Neuronal stem cell (in vitro differentiated cells): ENCODE measurements at places on chromosomes 16 and 17.
A peak's percentile ranks its signal among the peaks of the same experiment; 100 is the strongest.

DNA sequence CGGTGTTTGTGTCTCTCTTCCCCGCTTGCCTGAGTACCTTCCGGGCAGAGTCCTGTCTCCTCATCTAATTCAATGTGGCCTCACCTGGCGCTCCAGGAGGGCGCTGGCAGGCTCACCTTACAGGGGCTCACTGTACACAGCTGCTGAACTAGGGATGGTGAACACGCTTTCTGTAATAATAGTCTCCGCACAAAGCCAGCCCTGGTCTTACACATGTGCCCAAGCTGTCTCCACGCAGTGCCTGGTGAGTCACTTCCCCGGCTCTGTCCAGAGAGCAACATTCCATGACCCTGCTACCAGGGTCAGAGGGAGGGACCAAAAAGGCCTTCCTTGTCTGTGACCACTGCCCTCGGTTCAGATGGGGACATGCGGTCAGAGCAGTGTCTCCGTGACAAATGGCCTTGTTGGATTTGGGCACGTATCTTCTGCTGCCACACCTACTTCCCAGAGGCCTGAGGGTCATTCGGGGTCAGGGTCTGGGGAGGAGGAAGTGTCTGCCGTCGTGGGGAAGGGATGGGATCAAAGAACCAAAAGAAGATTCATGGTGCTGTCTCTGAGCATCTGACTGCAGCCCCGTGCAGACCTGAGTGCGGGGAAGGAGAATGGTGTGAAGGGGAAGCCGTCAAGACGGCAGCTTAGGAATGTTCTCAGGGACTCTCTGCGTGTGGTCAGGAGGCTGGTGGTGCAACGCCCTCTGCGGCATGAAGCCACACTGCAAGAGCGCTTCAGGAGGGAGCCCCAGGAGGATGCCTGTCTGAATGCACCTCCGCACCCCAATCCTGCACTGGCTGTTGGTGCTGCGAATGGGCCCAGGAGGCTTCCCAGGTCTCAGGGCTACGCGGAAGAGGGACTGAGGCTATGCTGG is 68.8 kb downstream of the IL21R start:
- peaks cover 100% of the 10 kb centered on the region for H3K36me3 ChIP-seq
- no peak overlapping the region for H3K4me3 ChIP-seq
- DNase-seq, result no peak
- no peak overlapping the region for H3K27ac ChIP-seq
- no peaks in the 10 kb centered on the region for H3K4me1 ChIP-seq

GRCh38 chr16:72317446-72317845 is 145.5 kb upstream of the PMFBP1 start:
- H3K4me1 ChIP-seq, result peaks cover 14% of the 10 kb centered on the region
- H3K27ac ChIP-seq, result no peak overlapping the region
- H3K27me3 ChIP-seq, result no peaks in the 10 kb centered on the region
- no peaks in the 10 kb centered on the region for H3K36me3 ChIP-seq
- DNase-seq, result no peak

DNA sequence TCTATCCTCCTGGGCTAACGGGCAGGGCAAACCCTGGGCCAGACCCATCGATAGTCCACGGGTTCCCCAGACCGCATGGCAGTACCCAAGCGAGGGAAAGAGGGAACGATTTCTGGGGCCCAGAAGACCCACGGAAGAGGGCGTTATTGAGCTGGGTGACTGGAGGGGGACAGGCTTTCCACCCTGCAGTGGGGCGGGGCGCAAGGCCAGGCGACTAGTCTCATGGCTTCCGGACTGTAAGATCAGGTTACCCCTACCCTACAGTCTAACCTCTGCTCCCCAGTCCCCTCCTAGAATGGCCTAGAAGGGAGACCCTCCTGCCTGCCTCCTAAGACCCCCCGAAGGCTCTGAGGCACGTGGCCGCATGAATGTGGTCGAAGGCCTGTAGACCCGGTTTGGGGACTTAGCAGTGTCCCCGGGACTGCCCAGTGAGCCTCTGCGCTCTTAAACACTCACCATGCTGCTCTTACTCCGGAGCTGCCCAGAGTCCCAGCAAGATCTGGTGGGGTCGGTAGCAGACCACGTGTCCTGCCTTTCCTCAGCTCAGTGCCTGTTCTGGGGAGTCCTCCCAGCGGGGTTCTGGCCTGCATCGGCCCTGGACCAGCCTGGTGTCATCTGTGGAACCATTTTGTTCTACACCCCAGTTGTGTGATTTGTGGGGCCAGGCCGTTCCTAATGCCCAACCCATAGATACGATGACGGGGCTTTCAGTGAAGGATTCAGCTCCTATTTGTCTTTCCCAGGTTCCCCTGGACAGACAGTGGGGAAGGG is 13.2 kb upstream of the AURKB start:
- peak overlapping the region; percentile 65 for H3K27ac ChIP-seq
- H3K4me3 ChIP-seq, result peak overlapping the region; percentile 70
- peak; percentile 59 for DNase-seq
- peaks cover 8% of the 10 kb centered on the region for H3K4me1 ChIP-seq
- peaks cover 15% of the 10 kb centered on the region for H3K36me3 ChIP-seq

DNA sequence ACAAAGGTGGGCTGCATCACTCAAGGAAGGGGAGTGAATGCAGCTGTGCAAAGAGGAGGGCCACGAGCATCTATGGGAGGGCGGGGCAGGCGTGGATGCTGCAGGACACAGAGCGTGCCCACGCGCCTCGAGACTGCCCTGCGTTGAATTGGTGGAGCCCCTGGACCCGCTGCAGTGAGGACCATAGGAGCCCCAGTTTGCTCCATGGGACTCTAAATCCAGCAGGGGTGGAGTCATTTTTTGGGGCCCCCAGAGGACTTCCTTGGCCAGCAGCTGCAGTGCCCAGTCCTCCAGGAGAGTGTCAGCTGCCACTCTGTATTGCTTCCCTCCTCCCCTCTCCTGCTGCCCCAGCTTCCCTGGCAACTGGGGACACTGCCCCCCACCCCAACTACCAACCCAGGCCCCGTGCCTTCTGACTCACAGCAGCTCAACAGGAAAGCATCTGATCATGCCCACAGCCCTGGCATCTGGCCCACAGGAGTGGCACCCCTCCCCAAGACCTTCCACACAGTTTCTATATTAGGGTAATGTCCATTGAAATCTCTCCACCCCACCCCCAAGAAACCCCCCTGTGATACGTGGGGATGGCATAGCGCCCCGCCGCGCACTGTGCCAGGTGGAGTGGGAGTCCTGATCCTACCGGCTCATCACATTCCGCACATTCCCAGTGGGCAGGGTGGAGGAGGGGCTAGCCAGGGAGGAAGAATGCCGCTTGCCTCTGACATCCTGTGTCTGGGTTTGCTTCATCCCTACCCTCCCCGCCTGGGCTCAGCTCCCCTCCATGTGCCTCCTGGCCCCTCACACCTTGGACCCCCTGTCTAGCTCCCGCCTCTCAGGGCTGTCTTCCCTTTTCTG is 27.8 kb upstream of the ITGA3 start:
- peaks cover 20% of the 10 kb centered on the region for H3K4me1 ChIP-seq
- no peak for DNase-seq
- no peaks in the 10 kb centered on the region for H3K36me3 ChIP-seq
- no peaks in the 10 kb centered on the region for H3K27me3 ChIP-seq
- no peak overlapping the region for H3K27ac ChIP-seq

DNA sequence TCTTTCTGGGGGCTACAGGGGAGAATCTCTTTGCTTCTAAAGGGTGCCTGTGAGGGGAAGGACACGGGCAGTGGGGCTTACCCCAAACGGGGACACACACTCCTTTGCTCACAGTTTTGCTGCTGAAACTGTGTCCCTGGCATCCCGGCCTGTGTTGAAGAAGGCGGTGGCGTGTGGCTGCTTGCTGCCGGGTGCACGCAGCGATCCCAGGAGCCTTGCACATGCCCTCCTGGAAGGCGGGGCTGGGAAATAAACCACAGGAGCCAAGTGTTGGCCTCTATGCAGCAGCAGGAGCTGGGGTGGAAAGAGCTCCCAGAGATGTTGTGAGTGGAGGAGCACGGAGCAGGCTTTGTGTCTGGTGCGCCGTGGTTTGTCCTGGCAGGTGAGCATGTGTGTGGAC is 131.0 kb upstream of the CIBAR2 start:
- H3K27ac ChIP-seq, result no peak overlapping the region
- peaks cover 35% of the 10 kb centered on the region for H3K4me1 ChIP-seq
- no peak for DNase-seq
- no peak overlapping the region for H3K4me3 ChIP-seq

- H3K4me3 ChIP-seq, result no peak overlapping the region
- H3K27ac ChIP-seq, result no peak overlapping the region
- no peak for DNase-seq
- peaks cover 98% of the 10 kb centered on the region for H3K27me3 ChIP-seq
Observed at GRCh38 chr17:68198931-68199836, 48.7 kb upstream of the AMZ2 start.

DNA sequence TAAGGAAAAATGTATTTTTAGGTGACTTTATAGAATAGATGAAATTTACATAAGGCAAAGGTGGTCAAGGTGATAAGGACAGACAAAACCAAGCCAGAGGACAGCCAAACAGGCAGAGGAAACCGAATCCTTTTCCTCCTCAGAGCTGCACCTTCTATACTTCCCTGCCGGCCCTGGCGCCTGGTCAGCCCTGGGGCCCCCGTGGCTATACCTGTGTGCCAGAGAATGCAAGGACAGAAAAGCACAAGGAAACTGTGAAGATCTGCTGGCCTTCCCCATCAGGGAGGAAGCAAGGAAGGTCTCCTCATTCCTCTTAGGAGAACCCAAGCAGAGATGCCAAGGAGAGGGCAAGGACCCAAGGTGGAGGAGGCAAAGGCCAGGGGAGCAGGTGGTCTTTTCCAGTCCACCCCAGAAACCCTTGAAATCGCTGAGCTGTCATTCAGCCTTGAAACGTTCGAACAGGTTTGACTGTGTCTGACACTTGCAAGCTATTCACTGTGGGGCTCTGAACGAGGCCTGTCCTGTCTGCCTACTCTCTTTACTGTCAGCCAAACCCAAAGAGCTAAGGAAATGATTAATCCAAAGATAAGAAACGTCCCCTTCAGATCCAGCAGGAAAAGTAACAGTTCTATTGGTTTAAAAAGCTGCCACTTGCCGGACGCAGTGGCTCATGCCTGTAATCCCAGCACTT is 114.4 kb downstream of the XYLT1 start:
- H3K36me3 ChIP-seq, result no peaks in the 10 kb centered on the region
- H3K4me3 ChIP-seq, result no peak overlapping the region
- no peaks in the 10 kb centered on the region for H3K27me3 ChIP-seq
- DNase-seq, result no peak
- peaks cover 32% of the 10 kb centered on the region for H3K4me1 ChIP-seq
- no peak overlapping the region for H3K27ac ChIP-seq

DNA sequence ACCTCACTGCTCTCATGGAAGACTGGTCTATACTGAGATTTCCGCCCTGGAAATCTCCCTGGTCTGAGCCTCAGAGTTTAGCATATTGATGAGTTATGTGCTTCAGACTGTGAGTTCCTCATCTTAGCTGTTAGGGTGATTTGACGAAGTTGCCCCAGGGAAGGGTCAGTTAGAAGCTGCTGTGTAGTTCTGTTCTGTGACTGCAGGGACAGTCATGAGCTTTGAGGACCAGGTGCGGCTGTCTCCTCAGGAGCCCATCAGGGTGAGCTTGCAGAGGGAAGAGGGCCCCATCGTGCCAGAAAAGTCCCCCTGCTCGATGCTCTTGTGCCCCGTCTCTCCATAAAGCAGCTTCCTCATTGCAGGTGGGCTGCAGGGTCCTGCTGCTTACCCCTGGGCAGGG is 28.3 kb upstream of the IL17C start:
- H3K36me3 ChIP-seq, result peaks cover 95% of the 10 kb centered on the region
- H3K27ac ChIP-seq, result no peak overlapping the region
- no peak for DNase-seq
- H3K4me1 ChIP-seq, result peaks cover 6% of the 10 kb centered on the region
- H3K4me3 ChIP-seq, result no peak overlapping the region

DNA sequence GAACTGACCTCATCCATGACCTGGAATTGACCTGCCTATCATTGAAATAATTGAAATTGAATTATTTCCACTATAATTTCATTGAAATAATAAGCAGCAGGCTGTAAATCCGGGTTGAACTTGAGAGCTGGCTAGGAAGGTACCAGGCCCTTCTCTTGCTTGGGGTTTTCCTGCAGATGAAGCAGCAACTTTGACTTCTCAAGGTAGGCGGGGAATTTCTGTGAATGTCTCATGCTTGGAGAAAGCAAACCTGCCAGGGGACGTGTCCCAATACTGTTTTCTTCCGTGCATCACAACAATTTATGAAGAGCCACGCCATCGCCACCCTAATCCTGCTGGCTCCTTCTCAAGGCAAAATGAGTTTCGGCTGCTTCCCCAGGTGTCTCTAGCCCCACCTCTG is 97.5 kb upstream of the XYLT1 start:
- H3K4me1 ChIP-seq, result no peaks in the 10 kb centered on the region
- no peaks in the 10 kb centered on the region for H3K27me3 ChIP-seq
- H3K4me3 ChIP-seq, result no peak overlapping the region
- H3K36me3 ChIP-seq, result no peaks in the 10 kb centered on the region

- no peaks in the 10 kb centered on the region for H3K36me3 ChIP-seq
- H3K4me3 ChIP-seq, result no peak overlapping the region
- peaks cover 17% of the 10 kb centered on the region for H3K4me1 ChIP-seq
- H3K27me3 ChIP-seq, result no peaks in the 10 kb centered on the region
- no peak for DNase-seq
Observed at GRCh38 chr17:71117466-71117865, 948.1 kb downstream of the KCNJ2 start.

DNA sequence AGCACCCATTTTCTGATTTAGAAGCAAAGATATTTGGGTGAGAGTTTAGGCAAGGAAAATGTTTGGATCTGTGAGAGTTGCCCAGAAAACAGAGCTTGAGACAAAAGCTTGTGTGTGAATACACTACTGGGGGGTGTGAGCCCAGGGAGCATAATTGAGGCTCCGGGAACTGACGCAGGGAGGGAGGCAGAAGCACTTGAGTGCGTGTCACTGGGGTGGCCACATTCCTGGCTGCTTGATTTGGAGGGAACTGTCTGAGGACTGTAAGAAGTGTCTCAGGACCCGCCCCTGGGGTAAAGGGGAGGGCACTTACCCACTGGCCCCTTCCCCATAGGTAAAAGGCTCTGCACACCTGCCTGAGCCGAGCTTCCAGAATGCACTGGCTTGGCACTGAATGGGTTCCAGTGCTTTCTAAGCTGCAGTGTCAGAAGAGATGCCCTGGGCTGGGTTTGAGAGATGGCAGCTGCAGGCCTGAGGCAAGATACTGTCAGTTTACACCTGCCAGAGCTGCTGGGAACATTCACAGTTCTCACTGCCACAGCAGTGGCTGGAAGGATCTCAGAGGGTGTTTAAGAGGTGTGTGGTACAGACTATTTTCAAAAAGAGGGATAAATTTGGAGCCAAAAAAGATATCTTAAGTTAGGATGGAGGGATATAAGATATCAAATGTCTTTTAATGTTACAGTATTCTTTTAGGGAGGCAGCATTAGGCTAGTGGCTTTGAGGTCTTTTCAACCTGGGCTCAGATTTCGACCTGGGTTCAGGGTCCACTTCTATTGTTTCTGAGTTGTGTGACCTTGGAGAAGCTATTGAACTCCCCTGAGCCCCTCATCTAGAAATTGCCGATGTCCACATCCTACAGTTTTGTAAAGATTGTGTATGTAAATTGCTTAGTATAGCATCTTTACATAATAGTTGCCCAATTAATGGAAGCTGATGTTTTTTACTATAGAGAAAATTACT is 6.9 kb upstream of the TEX2 start:
- H3K4me3 ChIP-seq, result no peak overlapping the region
- H3K27me3 ChIP-seq, result peaks cover 7% of the 10 kb centered on the region
- no peak for DNase-seq
- H3K36me3 ChIP-seq, result no peaks in the 10 kb centered on the region
